ENCODE measurements at places on chromosomes 11 and 22.

GRCh38 chr11:9158898-9159391 is 67.5 kb upstream of the SCUBE2 start:
- no peak for DNase-seq

- DNase-seq = no peak
Observed at GRCh38 chr22:41902932-41903421, 11.9 kb downstream of the SHISA8 start.

- no peak for DNase-seq
Observed at GRCh38 chr22:19800761-19801244, 40.2 kb downstream of the TBX1 start.

- peak; percentile 49 for DNase-seq
Observed at GRCh38 chr22:17785185-17786184, 11.2 kb upstream of the BID start.

GRCh38 chr11:85137597-85137996 is 489.5 kb downstream of the DLG2 start:
- no peak for DNase-seq

DNA sequence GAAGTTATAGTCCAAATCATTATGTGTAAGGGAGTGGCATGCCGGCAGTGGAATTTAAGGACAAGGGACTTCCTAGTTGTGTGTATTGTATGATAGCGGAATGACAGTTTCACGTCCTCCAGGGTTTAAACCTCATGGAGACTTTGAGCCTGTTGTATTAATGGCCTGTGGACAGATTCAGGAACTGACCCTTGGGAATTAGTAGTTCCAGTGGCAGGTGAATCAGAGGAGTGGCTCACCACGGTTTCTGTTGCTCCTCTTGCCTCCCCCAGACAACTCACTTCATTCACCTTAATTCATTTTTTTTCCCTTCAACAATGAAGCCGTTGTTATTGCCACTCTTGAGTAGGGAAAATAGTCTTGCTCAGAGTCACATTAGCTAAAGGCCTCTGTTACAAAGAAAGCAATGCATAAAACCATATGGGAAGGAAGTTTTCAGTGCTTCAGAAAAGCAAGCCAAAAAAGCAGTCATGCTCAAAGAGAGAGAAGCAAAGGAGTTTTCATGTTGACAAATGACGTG is 22.6 kb downstream of the AMOTL1 start:
- no peak for DNase-seq

DNA sequence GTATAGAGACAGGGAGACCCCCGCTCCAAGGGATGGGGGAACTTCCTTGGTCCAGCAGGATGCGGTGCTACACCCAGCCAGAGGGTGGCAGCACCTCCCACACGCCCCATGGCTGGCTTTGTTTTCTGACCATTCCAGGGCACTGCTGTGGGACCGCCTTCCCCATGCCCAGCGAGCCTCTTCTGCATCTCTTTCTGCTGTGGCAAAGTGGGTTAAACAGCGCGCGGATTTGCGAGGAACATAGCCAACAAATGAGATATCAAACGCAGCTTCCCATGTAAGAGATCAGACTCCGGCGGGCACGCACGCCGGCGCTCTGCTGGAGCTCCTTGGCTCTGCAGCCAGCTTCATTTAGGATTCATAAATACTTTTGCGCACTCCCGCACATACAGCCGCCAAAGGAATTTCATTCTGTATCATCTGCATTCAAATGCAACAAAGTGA is 485.8 kb upstream of the CADM1 start:
- DNase-seq = no peak

DNA sequence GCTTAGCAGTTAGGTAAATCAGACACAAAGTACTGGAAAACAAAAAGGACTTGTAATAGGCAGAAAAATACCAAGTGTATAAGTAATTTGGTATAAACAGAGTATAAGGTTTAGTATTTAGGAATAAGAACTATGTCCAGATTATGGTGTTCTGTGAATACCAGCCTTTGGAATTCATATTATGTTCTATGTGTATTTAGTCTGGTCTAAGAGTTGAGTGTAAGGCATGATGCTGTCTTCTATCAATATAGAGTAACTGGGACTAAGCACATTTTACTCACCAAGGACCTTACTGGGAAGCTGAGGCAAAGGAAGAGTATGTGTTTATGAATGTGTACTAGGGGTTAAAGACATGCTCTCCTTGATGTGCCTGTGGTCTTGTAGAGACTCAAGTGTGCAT is 9.5 kb downstream of the SDHD start:
- DNase-seq = no peak

DNA sequence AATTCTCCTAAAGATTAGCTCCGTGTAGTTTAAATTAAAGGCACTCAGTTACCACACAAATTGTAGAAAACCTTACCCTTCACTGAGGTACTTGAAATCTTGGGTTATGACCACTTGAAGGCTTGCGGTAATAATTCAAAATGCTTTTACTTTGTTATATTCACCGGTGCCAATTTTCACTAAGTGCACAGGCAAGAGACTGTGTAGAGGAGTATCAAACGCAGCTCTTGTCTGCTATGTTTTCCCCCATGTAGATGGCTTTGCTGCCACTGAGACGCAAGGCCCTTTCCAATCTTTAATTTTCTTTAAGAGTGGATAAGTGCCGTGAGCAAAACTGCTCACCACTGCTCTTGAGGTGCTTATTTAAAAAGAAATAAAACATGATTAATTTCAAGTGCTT is 155.8 kb downstream of the CADM1 start:
- no peak for DNase-seq

DNA sequence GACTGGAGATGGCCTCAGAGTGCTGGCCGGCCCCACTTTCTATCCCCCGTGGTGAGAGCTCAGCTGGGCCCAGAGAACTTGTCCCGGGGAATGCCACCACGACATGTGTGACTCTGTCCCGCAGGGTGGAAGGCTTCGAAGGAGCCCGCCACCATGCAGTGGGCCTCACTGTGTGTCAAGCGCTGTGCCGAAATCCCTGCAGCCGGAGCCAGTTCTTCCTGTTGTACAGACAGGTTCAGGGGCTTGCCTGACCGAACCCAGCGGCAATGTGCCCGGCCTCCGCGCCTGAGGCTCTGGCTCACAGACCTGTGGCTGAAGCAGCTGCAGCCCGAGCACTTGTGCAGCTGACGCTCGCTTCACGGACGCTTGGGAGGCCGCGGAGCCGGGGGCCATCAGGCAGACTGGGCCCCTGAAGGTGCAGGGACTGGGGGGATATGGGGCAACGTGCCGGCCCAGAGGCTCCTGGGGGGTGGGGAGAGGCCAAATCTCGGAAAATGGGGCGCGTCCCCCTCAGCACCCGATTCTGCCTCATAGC is 650 bp downstream of the PPM1F start:
- DNase-seq = no peak

GRCh38 chr11:69393178-69393832 is 88.2 kb upstream of the LINC01488 start:
- DNase-seq = no peak

DNA sequence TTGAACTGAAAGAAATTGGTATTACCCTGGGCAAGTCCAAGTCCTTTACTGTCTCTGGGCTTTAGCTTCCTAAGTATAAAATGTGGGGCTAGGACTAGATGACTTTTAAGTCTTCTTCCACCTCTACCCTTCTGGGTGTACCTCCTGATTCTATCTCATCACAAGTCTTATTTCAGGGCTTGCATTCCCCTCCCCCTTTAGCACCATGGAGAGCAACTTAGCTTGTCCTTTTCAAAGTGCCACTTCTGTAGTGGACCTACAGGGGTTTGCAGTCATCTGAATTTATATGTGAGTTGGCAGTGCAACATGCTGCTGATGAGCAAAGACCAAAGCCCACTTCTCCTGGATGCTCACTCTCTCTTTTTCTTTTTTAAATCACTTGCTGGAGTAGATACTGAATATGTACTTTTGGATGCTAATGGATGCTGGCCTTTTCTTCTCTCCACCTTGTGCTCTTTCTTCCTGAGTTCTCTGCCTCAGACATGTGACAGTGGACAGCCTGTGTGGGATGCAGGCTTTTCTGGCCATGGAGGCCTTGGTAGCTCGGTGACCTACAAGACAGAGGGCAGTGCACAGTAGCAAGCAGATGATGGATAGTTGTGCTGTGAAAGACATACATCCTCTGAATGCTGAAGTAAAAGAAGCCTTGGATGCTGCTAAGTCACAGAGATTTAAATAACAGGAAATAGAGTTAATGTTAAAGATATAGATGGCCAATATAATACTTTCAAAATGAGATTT is 185.0 kb downstream of the NELL1 start:
- no peak for DNase-seq

DNA sequence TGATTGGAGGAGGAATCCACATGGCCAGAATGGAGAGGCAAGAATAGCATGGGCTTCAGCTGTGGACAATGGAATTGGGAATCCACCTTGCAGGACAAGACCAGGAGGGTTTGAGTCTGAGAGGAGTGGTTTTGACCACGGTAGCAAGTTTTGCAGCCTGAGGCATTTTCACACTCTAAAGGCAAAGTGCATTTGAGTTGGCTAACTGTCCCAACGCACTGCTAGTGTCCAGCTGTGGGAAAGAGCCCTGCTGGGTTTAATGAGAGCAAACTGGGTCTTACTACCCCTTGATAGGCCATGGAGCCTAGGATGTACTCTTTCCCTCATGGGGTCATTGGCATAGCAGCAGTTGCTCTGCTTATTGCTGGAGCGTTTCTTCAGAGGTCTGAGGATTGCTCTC is at the start of gene OR5B2:
TSS of gene OR5B2 (minus strand) at position 101 of the 400 bp plus-strand sequence. CDS start 4,860 bp downstream, outside the sequence.
- DNase-seq = no peak

DNA sequence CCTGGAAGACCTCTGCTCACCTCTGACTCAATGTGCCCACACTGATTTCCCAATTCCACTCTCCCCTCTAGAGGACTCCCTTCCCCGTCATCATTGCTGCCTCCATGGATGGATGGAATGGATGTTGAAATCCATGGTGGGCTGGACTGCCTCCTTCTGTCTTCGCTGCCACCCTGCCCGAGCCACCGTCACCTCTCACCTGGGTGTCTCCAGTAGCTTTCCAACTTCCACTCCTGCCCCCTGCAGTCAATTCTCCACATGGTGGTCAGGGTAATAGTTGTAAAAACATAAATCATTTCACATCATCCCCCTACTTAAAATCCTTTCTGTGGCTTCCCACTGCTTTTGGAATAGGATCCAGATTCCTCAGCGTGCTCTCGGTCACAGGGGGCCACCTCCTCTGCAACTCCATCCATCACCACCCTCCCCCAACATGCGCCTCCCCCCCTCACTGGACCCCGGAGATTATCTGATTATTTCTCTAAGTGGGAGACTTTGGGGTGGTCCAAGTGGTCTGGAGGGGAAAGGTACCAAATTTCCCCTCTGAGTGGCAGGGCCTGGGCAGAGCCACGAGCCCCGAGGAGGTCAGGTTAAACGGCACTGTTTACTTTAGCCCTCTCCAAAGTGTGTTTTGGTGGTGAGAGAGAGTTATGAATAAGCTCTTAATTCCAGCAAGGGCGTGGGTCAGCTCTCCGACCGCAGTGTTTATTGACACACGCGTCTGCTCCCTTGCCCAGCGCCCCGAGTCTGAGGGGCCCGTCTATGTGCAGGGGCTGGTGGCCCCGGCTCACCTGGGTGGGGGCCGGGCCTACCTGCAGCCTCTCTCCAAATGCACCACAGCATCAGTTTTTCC is 313.7 kb downstream of the MN1 start:
- DNase-seq = no peak
